SIG-M5 (cell line): ENCODE measurements at places on chromosomes 1 and 21.

DNA sequence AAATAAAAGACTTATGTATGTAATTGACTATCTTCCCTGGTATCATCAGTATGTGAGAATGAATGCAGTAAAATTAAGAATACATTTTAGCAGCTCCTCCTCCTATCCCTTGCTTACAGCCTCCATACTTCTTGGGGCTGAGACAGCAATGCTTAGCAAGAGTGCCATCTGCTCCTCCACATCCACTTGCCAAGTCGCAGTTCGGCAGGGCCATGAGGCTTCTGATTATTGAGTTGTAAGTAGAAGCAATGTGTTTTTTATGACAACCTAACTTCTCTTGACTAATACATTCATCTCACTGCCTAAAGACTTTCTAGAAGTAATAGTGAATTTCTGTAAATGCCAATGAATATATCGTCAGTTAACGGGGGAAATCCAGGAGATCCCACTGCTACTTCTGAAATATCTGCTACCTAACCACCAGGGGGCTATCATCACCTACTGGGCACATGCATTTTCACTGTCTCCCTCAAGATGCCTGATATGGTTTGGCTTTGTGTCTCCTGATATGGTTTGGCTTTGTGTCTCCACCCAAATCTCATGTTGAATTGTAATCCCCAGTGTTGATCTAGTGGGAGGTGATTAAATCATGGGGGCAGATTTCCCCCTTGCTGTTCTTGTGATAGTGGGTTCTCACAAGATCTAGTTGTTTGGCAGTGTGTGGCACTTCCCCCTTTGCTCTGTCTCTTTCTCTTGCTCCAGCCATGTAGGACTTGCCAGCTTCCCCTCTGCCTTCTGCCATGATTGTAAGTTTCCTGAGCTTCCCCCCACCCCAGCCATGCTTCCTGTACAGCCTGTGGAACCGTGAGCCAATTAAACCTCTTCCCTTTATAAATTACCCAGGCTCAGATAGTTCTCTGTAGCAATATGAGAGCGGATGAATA is 59.6 kb downstream of the EXTL2 start:
- DNase-seq = no peak

DNA sequence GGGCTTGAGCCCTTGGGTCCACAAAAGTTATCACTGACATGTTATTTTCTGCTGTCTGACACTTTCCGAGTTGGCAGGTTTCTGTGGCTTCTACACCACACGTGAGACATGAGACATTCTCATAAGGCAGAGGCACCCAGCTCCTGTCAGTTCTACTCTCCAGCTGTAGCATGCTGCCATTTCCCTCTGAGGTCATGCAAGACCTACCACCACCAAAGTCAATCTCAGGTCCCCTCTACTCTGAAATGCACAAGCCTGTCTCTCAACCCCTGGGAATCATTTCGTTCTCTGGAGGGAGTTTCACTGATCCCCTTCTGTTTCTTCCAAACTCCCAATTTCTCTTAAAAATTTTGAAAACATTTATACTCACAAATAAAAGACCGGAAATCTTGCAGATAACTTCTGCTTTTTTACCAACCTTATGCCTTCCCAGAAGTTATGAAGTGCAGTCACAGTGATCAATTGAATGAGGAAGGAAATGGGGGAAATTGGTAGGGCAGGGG is 39.5 kb upstream of the CR2 start:
- DNase-seq = no peak

- no peak for DNase-seq
Observed at GRCh38 chr1:22184892-22185612, 42.2 kb upstream of the WNT4 start.

DNA sequence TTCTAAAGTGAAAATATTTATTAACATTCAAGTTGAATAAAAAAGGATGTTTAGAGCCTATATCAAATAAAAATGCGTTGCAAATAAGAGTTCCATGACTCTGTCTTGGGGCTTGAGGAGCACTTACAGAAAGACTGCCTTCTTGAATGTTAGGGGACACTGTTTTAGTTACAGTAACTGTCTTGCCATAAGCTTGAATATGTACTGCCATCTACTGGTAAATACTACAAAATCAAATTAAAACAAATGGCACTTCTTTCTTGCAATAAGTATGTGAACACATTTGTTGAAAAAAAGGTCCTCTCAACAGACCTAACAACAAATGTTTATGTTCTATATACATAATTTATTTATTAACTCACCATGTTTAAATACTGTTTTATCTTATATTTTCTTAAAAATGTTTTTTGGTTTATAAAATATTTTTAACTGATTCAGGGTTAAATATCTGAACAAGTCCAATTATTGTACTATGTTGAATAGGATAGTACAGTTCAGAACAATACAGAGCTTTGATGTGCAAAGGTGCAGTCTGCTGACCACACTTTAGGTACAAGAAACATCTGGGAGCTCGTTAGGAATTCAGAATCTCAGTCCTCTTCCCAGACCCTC is 199.5 kb downstream of the LRRIQ3 start:
- DNase-seq = no peak

DNA sequence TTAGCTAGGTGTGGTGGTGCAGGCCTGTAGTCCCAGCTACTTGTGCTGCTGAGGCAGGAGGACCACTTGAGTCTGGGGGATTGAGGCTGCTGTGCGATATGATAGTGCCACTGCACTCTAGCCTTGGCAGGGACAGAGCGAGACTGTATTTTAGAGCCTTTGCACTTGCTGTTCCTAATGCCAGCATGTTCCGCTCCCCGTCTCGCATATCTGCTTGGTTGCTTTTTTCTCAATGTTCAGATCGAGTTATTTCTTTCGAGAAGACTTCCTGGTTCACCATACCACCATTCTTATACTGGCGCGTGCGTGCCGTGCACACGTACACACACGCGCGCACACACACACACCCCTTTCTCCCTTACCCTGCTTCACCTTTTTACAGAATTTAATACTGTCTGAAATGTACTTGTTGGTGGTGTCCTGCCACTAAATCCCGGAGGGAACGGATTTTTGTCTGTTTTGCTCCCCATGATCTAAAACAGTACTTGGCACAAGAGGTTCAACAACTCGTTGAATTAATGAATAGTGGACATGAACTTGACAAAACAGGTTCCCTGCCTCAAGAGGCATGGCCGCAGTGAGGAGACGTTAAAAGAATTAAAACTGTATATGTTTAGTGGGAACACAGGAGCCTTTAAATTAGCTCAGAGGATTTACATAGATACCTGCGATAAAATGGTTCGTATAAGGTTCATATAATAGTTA is 1.1 kb upstream of the RPRD2 start:
- no peak for DNase-seq

- no peak for DNase-seq
Observed at GRCh38 chr1:165287329-165287728, 69.2 kb downstream of the LMX1A start.

DNA sequence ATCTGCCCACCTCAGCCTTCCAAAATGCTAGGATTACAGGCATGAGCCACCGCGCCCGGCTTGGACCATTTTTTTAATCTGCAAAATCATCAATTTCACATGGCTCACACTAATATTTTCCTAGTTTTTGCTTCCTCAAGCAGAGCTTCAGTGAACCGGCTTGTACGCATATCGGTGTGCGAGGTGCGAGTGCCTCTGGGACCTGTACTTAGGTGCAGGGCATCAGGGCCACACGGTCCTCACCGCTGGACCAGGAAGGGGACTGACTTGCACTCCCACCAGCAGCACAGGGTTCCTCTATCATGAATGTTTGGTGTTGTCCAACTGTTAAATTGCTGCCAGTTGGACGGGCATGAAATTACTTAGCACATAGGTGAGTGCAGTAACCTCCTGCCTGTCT is 15.4 kb upstream of the SHE start:
- no peak for DNase-seq

DNA sequence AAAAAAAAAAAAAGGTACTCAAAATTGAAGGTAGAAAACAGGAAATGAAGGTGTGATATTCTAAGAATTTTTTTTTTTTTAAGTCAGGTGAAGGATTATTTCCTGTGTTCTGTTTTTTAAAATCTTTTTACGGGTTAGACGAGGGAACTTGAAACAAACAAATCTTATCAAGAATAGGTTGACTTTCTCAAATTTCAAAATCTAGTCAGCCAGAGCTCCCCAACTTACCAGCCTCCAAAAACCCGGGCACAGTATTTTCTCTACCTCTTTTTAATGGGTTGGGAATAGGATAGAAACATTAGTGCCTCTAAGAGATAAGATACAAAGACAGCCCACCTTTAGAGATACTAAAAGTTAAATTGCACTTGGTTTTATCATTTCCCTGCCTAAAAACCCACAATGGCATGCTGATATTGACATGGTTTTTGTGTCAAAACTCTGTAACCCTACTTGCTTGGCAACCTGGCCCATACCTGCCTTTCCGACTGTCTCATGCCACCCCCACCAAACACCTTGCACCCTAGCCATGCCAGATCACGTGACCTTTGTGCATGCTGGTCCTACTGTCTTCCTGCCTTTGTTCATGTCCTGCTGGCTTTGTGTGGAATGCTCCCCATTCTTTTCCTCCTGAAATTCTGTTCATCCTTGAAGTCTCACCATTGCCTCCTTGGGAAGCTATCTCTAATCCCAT is 4.2 kb downstream of the RCAN3 start:
- DNase-seq = no peak

- no peak for DNase-seq
Observed at GRCh38 chr1:190474650-190475211, 2.9 kb downstream of the BRINP3 start.

- DNase-seq = no peak
Observed at GRCh38 chr21:42781150-42781970, 98.0 kb downstream of the WDR4 start.

GRCh38 chr1:240743705-240744104 is 131.8 kb upstream of the GREM2 start:
- no peak for DNase-seq

DNA sequence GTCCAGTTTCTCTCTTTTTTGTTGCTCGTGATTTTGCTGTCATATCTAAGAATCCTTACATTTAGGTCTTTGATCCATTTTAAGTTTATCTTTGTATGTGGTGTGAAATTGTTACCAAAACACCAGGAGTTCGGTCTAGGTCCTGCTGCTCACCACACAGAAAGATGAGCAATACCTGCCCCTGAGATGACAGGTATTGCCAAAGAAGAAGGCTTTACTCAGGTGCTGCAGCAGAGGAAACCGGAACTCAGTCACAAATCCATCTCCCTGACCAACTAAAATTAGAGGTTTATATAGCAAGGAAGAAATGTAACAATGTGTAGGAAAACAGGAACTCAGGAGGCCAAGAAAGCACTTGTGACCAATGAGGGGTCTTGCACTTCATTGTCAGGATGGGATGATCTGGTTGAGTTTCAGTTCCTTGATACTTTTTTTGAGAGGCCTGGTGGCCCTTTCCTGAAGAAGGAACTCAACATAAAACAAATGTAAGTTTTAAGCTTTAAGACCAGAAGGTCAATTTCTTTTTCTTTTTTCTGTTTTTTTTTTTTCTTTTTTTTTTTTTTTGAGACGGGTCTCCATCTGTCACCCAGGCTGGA is 16.5 kb upstream of the SETDB1 start:
- no peak for DNase-seq

GRCh38 chr1:203076031-203076511 is 9.7 kb downstream of the MYOG start:
- DNase-seq = no peak

GRCh38 chr1:64482720-64483119 is 12.8 kb downstream of the CACHD1 start:
- no peak for DNase-seq

- DNase-seq = no peak
Observed at GRCh38 chr1:222728746-222729145, 8.3 kb upstream of the FAM177B start.
